Stimulated activated CD4-positive, alpha-beta T cell treated with anti-CD3 and anti-CD28 coated beads, Interleukin-15, amount 100 ng/mL, for 24 hours (primary cell): ENCODE measurements at places on chromosomes 11 and 22.
A peak's percentile ranks its signal among the peaks of the same experiment; 100 is the strongest.

GRCh38 chr11:120180551-120181232 is 30.1 kb upstream of the OAF start:
- no peak for DNase-seq

DNA sequence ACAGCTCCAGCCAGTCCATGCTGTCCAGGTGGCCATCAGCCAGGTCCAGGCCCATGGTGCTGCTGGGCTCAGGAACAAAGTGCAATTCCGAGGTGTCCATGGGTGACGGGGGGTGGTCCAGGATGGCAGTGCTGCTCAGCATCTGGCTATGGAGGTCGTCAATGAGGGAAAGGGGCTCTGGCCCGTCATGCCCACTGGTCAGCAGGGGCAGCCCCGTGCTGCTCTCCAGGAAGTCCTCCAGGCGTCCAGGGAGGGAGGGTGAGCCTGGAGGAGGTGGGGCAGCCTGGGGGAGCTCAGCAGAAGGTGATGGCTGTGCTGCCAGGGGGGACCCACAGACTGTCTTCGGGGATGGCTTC is 41.1 kb downstream of the SGSM3 start:
- DNase-seq: no peak

- no peak for DNase-seq
Measured at GRCh38 chr11:17986711-17987220, 26.1 kb downstream of the SERGEF start.

- DNase-seq: no peak
Measured at GRCh38 chr11:78659326-78660270, 84.9 kb upstream of the NARS2 start.

- no peak for DNase-seq
Measured at GRCh38 chr11:10945196-10945595, 87.3 kb upstream of the ZBED5 start.

GRCh38 chr22:41247703-41248102 is 7.0 kb upstream of the CHADL start:
- no peak for DNase-seq

- DNase-seq: no peak
Measured at GRCh38 chr11:30107899-30108298, 91.1 kb upstream of the KCNA4 start.

GRCh38 chr11:94623120-94623735 is 56.1 kb downstream of the PIWIL4 start:
- DNase-seq: peak; percentile 48

DNA sequence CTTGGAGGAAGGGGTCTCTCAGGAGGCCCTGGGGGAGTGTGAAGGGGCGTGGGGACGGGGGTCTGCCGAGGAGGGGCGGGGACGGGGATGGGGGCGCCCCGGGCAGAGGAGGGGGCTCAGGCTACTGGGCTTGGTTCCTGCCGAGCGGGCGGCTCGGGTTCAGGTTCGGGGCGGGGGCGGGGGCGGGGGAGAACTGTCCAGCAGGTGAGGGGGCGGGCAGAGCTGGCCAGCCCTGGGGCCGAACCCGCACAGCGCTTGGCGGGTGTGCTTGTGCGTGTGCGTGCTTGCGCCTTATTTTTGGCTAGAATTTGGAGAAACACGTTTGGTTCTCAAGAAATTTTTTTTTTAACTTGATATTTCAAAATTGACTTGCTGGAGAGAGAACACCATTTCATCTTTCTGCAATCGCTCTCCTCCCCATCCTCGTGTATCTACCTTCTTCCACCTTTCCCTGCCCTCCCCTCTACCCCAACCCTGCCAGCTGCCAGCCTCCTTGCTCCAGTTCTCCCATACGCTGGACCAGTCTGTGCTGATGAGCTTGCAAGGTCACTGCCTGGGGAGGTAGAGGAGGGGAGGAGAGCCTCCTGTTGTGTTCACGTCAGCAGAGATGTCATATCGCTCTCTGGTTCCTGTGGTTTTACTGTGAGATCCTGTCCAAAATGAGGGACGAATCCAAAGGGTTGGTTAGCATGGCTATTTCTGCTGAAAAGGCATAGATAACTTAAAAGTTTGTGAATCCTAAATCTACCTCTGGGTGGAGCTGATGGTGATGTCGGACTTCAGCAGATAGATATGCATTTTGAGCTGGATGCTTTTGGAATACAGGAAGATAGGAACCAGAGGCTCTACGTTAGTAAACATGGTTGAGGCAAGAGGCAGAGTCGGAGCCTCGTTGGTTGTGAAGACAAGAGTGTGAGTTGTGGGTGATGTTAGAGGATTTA is 668 bp downstream of the MADD start:
- DNase-seq: peak; percentile 42

DNA sequence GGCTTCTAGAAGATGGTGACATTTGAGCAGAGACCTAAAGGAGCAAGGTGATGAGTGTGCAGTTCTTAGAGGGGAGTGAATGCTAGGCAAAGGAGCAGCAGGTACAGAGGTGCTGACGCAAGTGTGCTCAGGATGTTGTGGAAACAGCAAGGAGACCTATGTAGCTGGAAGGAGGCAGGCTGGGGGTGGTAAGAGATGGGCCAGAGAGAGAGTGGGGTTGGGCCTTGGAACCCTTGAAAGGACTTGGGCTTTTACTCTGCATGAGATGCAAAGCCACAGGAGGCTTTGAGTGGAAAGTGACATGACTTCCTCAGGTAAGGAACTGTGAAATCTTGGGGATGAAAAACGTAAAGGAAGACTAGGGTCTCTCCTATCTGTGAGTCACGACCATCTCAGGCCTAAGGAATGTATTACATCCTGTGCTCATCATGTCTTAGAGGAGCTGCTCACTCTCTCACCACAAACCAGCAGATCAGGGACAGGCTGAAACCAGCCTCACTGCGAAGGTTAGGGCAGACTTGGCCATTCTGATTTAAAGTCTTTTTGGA is 65.4 kb downstream of the MICAL2 start:
- DNase-seq: peak; percentile 60

GRCh38 chr11:126406368-126406767 is 50.9 kb downstream of the ST3GAL4 start:
- DNase-seq: no peak

DNA sequence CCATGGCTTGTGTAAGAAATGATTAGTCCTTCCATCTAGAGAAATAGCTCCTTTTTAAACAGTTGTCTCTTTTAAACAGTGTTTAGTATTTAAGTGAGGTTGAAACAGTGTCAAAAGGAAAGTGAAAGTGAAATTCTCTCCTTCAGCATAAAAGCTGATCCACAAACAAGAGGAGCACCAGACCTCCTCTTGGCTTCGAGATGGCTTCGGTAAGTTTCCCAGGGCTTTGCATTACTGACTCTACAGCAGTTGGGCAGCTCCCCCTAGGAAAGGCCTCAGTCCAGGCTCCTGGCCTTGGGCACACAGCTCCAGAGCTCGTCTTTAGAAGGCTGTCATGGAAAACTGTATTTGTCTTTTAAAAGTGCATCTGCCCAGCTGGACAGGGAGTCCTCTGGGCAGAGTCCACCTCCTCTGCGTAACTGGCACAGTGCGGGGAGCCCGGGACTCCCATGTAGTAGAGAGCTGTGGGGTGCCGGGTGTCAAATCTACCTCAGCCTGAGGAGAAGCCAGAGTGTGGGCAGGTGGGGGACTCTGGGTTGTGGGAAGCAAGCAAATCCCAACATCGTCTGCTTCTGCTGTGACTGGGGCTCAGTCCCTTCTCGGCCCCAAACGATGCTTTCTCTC is at the start of gene PLAAT4:
TSS of gene PLAAT4 (plus strand) at position 140 of the 624 bp plus-strand sequence. CDS start at position 201, 61 bp downstream.
- no peak for DNase-seq

GRCh38 chr11:115157247-115157646 is 347.0 kb downstream of the CADM1 start:
- DNase-seq: no peak

DNA sequence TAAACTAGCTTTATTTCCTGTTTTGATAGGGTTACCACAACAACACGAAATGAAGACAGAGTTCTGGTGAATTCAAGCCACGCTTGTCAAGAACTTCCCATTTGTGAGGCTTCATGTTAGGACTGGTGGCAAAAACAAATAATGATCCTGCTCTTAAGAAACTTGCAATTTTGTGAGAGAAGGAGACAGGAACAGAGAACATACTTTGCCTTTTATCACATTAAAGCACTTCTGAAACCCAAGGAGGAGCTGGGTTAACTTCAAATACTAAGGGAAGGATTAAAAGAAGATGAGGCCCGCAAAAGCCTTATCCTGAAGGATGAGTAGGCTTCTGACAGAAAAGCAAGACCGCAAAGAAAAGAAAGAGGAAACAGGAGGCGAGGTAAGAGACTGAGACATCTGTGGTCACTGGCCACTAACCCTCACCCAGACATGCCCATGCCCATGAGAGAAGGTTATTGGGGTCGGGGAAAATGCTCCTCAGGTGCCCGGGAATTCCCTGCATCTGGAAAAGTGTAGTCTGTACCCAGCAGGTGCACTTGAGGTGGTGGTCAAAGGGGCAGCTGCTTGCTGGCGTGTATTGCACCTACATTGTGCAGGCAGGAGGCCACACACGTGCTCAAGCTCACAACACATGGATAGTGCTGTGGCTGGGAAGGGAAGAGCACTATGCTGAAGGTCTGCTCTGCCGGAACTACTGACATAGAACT is 50.5 kb downstream of the MAPK1 start:
- peak; percentile 18 for DNase-seq

DNA sequence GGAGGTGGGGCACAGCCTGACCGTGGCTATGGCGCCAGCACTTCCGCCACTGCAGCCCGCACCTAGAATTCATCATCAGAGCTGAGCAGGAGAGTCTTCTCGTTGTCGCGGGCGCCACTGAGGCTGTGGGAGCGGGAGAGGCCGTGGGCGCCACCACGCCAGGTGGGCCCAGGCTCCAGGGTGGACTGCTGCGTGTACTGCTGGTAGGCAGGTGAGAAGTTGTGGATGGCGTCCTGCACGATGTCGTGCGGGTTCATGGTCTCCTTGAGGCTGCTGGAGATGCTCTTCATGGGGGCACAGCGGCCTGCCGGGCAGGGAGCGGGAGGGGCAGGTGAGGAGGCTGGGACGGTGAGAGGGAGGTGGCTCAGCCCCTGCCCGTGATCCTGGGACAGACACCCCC is 19.6 kb downstream of the MAFF start:
- DNase-seq: no peak

DNA sequence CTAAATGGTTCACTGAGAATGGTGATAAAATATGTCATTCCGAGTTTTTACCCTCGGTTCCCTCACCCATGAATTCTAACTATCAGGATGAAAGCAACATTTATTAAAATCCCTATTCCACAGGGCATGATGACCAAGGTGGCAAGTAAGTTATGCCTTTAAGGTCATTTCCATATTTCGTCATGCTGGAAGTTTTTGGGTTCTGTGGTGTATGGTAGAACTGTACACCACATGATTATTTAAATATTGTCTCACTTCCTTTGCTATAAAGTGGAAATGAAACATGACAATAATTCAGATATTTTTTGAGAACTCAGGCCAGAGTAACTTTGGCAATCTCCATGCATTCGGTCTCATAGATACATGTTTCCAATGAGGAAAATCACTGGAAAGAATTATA is 68.5 kb upstream of the CARD18 start:
- no peak for DNase-seq

- no peak for DNase-seq
Measured at GRCh38 chr11:22930816-22931594, 70.7 kb upstream of the CCDC179 start.

GRCh38 chr11:64321533-64321932 is 3.6 kb downstream of the PRDX5 start:
- no peak for DNase-seq

- no peak for DNase-seq
Measured at GRCh38 chr22:44020981-44021380, 3.1 kb upstream of the PARVB start.

- no peak for DNase-seq
Measured at GRCh38 chr11:12995188-12995587, 13.9 kb upstream of the RASSF10 start.

- no peak for DNase-seq
Measured at GRCh38 chr11:13782390-13783075, 114.1 kb downstream of the FAR1 start.

DNA sequence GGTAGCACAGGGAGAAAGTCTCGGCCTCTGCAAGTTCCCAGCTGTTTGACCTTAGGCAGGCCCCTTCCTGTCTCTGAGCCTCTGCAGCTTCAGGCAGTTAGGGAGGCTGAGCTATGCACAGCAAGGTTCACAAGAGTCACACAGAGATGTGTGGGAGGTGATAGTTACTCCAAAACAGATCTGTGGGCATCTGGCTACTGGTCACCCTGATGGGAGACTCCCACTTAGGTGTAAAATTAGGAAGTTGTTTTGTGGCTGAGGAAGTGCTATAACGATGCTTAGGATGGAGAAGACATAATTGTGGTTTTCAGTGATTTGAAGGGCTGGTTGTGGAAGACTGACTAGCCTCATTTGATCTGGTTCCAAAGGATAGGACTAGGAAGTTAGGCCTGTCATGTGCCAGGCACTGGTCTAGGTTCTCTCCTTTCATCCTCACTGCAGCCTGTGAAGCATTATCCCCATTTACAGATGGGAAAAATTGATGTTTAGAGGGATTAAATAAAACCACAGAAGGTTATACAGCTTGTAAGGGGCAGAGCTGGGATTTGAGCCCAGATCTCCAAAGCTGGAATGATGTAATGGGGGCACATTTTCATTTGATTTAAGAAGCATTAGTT is 13.5 kb downstream of the ACO2 start:
- DNase-seq: no peak

- no peak for DNase-seq
Measured at GRCh38 chr11:116400081-116400480, 372.7 kb downstream of the BUD13 start.
